CD4-positive, alpha-beta T cell treated with Interleukin-2 at 100 ng/mL for 4 hours (primary cell): ENCODE measurements at places on chromosomes 3 and 15.

- no peak for DNase-seq
Observed at GRCh38 chr15:67741308-67741707, 84.0 kb upstream of the SKOR1 start.

GRCh38 chr3:5021116-5022092 lies 42.2 kb downstream of the BHLHE40 start:
- no peak for DNase-seq

DNA sequence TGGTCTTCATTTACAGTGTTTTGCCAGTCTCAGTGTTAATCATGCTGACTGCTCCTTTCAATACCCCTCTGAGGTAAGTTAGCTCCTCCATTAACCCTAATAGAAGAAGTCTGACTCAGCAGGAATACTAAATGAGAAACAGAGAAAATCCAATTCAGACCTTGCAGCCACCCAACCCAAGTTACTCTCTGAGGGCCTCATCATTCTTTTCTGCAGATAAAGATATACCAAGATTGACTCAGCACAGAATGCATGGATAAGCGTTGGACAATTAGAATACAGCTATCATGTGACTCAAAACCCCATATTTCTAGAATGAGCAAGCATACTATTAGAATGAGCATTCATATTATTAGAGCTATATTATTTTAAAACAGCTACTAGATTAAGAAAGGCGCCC lies 389.1 kb upstream of the SGO1 start:
- no peak for DNase-seq

DNA sequence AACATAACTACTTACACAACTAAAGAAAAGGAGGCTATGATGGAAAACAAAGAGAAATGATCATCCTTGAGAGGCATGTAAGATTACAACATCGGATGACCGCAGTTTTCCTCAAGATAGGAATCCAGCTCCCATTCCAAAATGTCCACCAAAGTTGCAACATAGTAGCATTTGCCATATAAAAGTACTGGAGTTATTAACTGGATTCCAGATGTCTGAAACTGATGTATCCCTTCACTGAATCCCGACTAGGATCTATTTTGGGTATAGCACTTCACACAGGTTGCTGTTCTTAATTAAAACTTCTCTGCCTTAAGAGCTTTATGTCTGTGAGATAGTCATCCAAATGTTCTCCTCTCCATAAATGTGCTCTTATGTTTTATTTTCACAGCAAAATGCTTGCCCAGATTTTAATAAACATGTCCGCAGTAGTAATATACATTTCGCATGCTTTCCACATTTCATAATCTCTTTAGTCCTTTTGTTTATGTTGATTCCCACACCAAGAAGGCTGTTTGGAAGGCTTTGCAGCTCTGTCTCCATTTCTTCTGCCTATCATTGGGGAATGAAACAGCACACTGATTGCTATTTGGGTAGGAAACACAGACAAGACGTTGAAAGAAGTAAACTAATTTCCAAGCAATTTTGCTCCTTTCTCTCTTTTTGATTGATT lies 716.5 kb upstream of the CFAP20DC start:
- no peak for DNase-seq

DNA sequence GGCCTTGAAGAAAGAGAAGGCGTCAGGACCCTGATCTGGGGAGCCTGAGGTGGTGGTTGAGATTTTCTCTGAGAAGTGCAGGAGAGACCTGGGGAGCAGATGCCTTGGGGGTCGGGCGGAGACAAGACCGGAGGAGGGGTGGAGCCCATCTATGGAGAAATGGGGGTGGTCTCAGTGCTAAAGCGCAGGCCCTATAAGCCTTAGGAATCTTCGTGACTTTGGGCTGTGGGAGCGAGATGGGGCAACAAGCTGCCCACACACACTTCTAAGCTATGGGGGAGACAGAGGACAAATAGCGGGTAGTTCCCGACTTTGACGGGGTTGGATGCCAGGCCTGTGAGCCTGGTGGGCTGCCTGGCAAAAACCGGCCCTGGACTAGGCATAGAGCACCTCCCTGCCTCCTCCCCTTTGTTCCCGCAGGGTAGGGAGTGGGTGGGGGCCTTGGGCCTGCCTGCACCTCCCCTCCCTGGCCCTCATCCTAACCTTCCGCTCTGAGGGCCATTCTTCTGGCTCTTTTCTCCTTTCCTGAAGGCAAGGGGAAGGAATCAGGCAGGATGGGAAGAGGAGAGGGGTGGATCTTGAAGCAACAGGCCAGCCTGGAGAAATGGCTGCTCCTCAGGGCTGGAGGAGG lies 880 bp downstream of the NISCH start:
- no peak for DNase-seq

- DNase-seq: no peak
Observed at GRCh38 chr3:101095693-101096430, 102.6 kb upstream of the ABI3BP start.

GRCh38 chr15:44712346-44713005 lies 1.2 kb downstream of the B2M start:
- DNase-seq: peak; percentile 79

- no peak for DNase-seq
Observed at GRCh38 chr3:58683001-58683458, 16.5 kb upstream of the FAM3D start.

DNA sequence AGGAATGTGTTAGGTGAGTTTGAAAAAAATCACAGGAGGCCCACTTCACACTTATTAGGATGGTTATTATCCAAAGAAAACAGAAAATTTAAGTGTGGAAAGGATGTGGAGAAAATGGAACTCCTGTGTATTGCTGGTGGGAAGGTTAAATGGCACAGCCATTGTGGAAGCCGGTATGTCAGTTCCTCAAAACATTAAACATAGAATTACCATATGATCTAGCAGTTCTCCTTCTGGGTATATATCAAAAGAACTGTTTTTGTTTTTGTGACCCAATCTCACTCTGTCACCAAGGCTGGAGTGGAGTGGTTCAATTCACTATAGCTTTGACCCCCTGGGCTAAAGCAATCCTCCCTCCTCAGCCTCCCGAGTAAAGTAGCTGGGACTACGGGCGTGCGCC lies 10.4 kb upstream of the ZFYVE19 start:
- no peak for DNase-seq

DNA sequence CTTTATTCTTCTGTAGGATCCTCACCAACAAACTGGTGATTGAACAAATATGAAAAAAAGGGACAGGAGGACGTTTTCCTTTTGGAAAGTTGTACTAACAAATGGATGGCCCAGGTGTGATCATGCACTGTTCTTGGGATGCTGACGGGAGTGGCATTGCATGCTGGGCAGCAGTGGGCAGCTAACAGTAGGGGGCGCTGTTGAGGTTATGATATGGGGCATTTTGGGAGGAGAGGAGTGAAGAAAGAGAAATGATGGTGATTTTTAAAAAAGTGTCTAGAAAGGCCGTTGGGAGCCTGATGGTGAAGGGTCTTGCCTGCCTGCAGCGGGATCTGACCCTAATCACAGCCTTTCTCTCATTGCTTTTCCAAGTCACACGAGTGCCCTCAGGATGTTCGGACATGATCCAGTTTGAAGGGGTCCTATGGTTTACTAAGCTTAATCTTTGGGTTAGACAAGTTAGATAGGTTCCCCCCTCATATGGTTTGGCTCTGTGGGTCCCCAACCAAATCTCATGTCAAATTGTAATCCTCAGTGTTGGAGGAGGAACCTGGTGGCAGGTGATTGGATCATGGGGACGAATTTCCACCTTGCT lies 46.2 kb upstream of the PRTG start:
- DNase-seq: peak; percentile 44

- no peak for DNase-seq
Observed at GRCh38 chr3:185939721-185940120, 1.9 kb upstream of the TRA2B start.

GRCh38 chr3:189122526-189123205 lies 49.1 kb upstream of the TPRG1 start:
- DNase-seq: peak; percentile 10

GRCh38 chr3:40718681-40719080 lies 193.9 kb downstream of the ZNF621 start:
- no peak for DNase-seq

DNA sequence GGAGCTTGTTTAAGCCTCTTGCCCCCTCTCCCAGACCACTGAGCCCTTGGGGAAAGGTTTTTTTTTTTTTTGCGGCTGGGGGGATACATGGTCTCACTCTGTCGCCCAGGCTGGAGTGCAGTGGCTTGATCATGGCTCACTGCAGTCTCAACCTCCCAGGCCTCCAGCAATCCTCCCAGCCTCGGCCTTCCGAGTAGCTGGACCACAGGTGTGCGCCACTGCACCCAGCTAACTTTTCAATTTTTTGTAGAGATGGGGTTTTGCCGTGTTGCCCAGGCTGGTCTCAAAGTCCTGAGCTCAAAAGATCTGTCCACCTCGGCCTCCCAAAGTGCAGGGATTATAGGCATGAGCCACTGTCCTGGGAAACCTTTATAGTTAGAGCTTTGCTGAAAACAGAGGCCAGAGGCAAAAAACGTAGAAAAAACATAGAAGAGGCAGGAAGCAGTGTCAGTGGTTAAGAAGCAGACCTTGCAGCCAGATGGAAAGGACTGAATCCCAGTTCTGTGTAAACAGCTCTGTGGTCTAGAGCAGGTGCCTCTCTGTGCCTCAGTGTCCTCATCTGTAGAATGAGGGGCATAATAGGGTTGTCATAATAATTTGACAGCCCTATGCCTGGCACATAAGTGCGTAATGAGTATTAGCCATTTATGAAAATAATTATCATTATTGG lies 33.1 kb downstream of the CMTM7 start:
- DNase-seq: no peak

GRCh38 chr3:143529018-143529478 lies 319.2 kb downstream of the SLC9A9 start:
- no peak for DNase-seq

DNA sequence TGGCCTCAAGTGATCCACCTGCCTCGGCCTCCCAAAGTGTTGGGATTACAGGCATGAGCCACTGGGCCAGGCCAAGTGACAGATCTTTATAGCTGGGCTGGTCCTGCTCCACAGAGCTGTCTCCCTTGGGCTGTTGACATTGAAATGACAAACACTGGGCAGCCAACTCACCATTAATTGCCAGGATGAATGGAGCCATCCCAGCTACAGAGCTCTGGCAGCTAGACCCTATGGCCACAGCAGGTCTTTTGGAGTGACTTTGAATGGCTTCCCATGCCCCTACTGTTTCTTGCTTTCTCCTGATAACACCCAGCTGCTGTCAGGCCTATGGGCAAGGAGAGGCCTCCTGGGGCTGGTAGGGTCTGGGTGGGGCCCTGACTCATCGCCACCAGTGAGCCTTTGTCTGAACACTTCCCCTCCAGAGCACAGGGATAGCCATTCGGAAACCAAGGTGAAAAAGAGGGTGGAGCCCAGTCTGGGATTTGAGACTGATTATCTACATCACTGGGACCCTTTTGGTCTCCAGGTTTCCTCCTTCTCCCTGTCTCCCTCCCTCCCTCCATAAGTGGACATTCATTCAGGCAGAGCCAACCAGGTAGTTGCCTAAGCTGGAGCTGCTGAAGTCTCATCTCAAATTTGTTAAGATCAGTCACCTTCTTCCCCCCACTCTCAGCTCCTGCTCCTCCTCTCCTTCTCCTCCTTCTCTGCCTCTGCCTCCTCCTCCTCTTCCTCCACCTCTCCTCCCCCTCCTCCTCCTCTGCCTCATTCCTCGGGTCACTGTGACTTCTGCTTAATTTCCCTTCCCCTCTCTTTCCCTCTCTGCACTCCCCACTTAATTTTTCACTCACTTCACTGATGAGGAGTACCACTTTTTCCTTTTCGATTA lies 34.0 kb downstream of the BHLHE40 start:
- no peak for DNase-seq

DNA sequence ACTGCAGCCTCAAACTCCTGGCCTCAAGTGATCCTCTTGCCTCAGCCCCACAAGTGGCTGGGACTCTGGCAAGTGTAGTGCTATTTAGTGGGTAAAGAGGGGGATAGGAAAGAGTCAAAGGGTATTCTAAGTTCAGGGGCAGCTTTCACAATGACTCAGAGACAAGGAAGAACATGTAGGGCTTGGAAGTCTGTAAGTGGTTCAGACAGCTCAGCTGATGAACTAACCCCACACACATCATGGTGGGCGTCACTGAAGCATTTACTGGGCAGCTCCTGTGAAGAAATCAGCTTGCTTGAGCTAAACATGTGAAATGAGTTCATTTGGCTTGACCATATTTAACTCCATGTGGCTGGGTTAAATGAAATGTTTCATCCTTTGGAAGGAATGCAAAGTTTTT lies 34.6 kb upstream of the THSD4 start:
- no peak for DNase-seq

GRCh38 chr3:53077476-53078220 lies 31.8 kb upstream of the SFMBT1 start:
- no peak for DNase-seq

GRCh38 chr3:124800511-124801258 lies 70.4 kb downstream of the UMPS start:
- DNase-seq: no peak
